Pulmonary artery endothelial cell (primary cell): ENCODE measurements at places on chromosomes 7 and 10. TPM values are rescaled to one million over a fixed set of nuclear protein-coding genes. Genes with fewer than 3 reads are reported as not detected.

The GIMAP1 gene
- total RNA-seq = 11.1 and 13.5 TPM in 2 replicates

The PNLIPRP1 gene
- total RNA-seq = not detected in 2 replicates

The NUDT13 gene
- 1.2 and 1.3 TPM in 2 replicates for total RNA-seq

The CPA2 gene
- not detected in 2 replicates for total RNA-seq

The ABCF2 gene
- total RNA-seq = 78.8 and 91.2 TPM in 2 replicates

The SPAM1 gene
- total RNA-seq = not detected in 2 replicates

The VIM gene
- 5,223 and 8,926 TPM in 2 replicates for total RNA-seq
